ENCODE measurements at places on chromosomes 5 and 9.

DNA sequence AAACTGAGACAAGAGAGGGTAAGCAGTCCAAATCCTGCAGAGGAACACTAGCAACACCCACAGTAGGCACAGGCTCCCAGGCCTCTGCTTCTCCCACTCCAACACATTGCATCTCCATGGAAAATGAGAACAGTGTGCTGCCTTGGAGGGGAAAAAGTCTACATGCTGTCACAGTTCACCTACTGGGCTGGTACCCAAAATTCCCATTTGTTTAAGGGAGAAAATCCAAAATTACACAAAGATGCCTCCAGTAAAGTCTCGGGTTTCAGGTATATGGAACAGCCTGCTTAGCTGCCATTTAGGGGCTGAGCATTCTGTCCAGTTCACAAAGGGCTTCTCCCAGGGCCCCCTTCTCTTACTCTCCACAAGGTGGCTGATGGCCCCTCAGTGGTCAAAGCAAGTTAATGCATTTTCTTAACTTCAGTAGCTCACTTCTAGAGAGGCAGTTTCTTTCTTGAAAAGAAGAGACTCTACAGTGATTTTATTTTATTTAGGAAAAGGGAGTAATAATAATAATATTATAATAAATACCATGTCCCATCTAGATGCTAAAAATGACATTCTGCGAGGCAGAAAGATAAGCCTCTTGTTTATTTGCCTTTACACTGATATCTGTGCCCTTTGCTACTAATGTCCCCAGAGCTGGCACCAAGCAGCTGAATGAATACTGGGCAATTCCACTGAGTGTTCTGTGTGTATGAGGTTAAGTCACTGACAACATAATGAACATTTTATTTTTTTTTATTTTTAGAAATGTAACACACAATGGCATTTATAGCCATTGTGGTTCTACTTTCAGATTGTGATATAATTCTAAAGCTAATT is 89.4 kb downstream of the RGS7BP start:
- DNase-seq = no peak

DNA sequence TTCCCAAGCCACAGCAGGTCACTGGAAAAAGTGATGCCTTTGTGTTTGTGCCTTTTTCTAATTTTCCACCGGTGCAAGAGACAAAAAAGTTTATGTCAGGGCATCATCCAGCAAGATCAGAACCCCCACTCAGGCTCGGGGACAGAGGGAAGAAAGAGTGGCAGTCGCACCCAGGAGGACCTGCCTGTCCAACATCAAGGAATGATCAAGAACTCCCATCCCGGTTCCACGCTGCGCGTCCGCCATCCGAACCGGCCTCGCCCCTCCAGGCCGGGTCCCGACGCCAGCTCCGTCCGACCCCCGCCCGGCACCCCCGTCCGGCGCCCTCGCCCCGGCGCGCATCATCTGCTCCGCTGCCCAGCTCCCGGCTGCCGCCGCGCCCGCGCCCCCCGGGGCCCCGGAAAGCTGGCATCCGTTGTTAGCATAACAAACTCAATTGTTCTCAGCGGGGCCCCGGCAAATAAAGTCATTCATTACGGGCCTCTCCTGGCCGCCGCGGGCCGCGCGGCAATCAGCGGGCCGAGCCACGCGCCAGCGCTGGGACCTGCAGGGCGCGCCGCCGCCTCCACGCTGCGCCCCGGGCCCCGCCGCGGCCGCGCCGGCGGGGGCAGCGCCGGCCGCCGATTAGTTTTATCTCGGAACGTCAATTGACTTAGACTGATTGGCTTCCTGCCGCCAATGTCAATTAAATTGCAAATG is 48.1 kb downstream of the PAX5 start:
- DNase-seq = no peak

DNA sequence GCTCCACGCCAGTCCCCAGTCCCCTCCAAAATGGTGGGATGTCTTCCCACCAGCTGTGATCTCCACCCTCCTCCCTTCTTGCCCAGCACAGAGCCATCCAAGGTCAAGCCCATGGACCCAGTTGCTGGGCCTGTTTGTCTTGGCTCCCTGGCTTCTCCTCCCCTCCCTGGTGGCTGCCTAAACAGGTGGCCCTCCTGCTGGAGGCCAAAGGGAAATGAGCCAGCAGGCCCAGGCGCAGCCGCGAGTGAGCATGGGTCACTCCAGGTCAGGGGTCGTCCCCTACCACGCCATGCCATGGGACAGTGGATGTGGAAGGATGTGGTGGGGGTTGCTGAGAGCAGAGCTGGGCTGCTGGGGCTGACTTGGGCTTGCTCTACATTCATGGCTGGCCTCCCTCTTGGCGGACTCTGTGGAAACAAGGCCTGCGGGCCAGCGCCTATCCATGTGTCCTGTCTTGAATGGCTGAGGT is 33.6 kb downstream of the COL15A1 start:
- no peak for DNase-seq

- DNase-seq = no peak
Measured at GRCh38 chr5:135020111-135020895, 13.7 kb downstream of the PITX1 start.

DNA sequence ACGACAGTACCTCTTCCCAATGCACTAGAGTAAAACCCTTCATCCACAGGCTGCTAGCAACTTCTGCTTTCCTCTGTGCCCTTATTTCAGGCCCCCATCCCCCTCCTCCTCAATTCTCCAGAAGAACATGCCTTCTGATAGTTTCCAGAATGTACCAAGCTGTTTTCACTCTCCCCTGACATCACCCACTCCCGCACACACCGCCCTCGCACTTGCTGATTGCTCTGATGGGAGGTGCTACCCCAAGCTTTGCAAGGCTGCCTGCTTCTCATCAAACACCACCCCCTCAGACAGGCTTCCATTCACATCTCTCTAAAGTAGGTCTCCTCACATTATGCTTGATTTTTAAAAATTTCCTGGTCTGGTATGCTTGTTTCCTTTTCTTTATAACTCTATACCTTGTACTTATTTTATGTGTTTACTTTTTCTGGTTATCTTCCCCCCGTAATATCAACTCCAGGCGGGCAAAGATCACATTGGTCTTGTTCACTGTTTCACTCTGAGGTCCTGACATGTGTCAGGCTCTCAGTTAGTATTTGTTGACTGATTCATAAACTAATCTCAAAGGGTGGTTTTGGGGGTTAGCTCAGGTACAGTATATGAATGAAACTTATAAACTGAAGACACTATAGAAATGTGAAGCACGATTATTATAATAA is 91.0 kb upstream of the C9orf72 start:
- no peak for DNase-seq

GRCh38 chr5:89849830-89850512 is 559.6 kb downstream of the CETN3 start:
- DNase-seq = no peak

DNA sequence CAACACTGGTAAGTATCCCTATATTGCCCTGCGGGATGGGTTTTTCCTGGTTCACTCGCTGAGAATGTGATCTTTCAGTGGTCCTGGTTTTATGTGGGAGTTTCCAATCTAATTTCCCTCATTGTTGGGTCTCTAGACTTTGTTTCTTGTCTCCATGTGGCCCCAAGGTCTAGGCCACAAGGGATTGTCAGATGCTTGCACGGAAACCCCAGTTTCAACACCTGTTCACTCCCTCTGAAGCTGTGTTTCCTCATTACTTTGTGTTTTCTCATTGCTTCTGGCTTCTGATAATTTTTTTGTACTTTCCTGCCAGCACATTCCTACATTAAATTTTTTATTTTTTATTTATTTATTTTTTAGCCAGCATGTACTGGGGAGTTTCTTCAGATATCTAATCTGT is 191.5 kb downstream of the TTLL11 start:
- no peak for DNase-seq

GRCh38 chr5:178293400-178293799 is 60.8 kb upstream of the PHYKPL start:
- no peak for DNase-seq

DNA sequence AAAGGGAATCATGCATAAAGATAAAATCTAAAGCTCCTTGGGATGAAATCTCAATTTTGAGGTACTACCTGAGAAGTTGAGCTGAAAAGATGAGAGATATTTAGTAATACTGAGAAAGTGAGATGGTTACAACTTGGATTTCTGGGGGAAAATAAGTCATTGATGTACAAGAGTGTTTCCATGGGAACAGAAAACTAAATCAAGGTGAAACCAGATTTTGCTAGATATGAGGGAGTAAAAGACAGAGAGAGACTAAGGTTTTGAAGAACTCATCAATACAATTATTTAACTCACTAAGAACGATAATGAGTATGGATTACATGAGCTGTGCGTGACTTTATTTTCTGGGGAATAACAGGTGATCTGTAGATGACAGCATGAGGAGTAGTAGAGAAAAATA is 10.2 kb upstream of the ST8SIA4 start:
- DNase-seq = no peak

GRCh38 chr5:93461756-93462155 is 119.3 kb downstream of the NR2F1-AS1 start:
- DNase-seq = no peak
